T-helper 17 cell (primary cell): ENCODE measurements at places on chromosomes 1 and 21. TPM values are rescaled to one million over a fixed set of nuclear protein-coding genes. Genes with fewer than 3 reads are reported as not detected.

KLHDC9 gene
- total RNA-seq = not detected

GBP1 gene
- 27.3 TPM for total RNA-seq

DNAI4 gene
- total RNA-seq = 7.2 TPM

EFCAB7 gene
- total RNA-seq = 9.4 TPM

C1orf94 gene
- not detected for total RNA-seq

CLCNKB gene
- total RNA-seq = not detected

KRTAP19-1 gene
- total RNA-seq = not detected

HIVEP3 gene
- total RNA-seq = 13.9 TPM
